ENCODE measurements at places on chromosomes 4 and X.

- DNase-seq = no peak
These were observed 80.4 kb downstream of the FRAS1 start for GRCh38 chr4:78137532-78137931.

GRCh38 chrX:31872007-31872406 is 800.2 kb upstream of the FTHL17 start:
- DNase-seq = peak; percentile 17

DNA sequence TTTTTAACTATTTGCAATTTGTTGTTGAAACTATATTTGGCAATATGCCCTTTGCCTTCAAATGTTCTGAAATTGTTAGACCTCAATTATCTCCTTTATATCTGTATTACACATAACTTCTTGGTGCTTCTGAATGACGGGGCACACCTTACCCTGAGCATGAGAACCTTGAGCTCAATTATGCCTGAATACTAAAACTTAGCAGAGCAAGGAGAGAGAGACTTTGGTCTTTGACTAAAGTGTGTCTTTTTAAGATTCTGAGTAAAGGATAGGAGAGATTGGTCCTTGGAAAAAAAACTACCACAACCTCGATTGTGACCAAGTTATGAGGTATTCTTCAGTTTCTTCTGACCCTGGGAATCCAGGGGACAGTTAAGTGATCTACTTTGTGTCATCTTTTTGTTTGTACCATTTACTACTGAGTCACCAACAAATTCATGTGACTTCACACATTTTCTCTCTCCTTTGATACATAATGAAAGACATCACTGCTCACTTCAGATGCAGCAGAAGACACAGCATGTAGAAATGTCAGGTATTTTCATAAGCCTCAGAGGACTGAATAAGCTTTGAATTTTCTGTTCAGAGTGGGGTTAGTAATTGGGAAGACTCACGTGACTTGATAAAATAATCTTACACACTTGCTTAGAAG is 51.4 kb downstream of the PTTG2 start:
- DNase-seq = no peak

- DNase-seq = no peak
These were observed 118.3 kb downstream of the CDKL5 start for GRCh38 chrX:18543738-18544137.

- DNase-seq = no peak
These were observed 341.6 kb upstream of the MAOA start for GRCh38 chrX:43314525-43314924.

DNA sequence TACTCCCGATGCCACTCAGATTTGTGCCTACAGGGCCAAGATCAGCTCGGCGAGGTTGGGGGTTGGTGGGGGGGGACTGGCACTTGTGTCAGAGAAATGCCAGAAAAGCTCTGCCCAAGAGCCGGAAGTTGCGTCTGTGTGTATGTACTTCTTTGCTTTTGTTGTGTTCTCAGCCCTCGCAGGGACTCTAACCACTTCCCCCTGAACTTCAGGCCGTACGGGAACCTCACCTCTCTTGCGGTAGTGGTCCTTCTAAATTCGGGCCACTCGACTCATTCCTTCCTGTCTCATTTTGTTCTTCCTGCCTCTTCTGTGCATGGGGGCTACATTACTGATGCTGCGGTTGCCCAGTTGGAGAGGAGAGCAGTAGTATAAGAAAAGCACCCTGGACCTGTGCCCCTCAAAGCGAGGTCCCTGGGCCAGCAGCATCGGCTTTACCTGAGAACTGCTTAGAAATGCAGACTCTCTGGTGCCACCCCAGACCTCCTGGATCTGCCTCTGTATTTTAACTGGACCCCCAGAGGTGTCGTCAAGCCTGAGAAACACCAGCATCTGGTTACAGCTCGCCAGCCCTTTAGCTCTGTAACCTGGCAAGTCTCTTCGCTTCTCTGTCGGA is 146.3 kb upstream of the RPS6KA3 start:
- no peak for DNase-seq

DNA sequence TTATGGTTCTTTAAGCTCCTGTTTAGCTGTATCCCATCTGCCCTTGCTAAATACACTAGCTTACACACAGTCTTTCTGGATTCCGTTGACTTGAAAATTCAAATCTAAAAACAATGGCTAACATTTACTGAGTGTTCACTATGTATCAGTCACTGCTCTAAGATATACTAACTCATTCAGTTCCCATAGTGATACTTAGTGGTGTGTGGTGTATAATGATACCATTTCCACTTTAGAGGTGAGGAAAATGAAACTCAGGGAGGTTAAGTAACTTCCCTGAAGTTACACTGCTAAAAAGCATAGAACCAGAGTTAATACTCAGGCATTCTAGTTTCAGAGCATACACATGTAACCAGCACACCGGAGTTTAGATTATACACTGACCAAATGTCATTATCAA is 762.0 kb downstream of the GRID2 start:
- no peak for DNase-seq

- DNase-seq = no peak
These were observed 23.4 kb upstream of the ACSL1 start for GRCh38 chr4:184849185-184849584.

DNA sequence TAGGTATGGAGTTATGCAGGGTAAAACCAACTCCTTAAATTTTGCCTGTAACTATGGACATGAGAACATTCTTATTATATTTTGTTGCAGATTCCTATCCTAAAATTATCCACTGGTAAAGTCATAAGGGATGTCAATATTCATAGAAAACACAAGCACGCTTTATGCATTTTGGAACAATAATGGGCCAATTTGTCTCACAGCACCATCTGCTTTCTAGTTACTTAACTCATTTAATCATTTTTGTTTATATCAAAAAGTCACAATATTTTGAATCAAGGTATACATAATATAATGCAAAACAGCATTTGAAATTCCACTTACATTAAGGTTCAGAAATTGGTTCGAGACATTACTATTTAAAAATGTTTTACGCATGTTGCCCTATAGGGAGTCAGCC is 203.0 kb downstream of the GABRG1 start:
- DNase-seq = no peak

DNA sequence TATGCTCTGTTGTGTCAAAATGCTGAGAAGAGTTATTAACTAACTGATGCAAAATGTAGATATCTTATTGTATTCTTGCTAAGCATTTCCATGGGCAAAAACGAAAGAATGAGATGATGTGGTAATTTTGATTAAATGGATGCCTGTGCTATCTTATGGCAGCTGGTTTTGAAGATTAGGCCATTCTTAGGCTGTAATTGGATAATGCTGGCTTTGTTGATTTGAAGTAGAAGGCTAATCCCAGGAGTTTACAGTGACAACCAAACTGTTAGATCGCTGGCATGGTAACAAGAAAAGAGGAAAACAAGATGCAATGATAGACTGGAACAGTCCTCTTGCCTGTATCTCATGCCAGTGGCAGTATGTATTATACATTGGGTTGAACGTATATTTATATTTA is 74.1 kb upstream of the WDR44 start:
- no peak for DNase-seq

DNA sequence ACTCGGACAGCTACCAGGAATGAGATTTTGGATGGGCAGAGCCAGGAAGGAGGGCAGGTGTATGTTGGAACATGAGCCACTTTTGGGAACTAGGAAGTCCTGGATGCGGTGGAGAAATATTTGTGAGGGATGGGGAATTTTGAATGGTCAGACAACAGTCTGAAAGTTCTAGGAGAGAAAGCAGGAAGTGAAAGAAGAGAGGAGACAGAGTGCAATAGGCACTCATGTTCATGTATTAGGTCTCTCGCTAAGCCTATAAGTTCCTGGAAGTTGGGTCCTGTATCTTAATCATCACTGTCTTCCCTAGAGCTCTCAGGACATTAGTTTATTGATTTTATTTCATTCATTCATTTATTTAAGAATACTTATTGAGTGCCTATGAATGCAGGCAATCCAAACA is 65.7 kb upstream of the CITED1 start:
- no peak for DNase-seq
